ENCODE measurements at places on chromosomes 1 and 21.

- DNase-seq: no peak
Observed at GRCh38 chr21:38503583-38503982, 5.3 kb upstream of the ERG start.

DNA sequence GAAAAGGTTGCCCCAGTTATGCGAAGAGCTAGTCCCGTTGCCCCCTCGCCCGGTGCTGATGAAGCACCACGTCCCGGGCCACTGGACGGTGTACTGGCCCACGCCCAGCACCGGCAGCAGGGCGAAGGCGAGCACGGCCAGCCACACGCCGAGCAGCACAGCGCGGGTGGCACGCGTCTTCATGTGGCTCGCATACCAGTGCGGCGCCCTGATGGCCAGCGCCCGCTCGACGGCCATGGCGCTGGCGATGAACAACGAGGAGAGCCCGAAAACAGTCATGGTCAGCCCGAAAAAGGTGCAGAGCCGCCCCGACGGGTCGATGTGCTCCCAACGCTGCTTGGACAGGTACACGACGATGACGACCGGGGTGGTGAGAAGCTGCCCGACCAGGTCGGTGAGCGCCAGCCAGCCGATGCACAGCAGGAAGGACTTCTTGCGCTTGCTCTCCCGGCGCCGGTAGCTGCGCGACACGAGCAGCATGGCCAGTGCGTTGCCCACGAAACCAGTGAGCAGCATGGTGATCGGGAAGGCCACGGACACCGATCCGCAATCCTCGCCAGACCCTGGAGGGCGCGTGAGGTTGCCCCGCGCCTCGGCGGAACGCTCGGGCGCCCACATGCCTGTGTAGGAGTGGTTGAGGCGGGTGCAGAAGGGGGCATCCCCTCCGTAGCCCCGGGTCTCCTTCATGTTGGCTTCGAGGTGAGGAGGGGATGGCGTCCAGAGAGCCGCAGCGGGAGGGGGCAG, 553 bp downstream of the PTGER3 start:
- no peak for DNase-seq

- no peak for DNase-seq
Observed at GRCh38 chr1:3065797-3066196, 3.2 kb upstream of the PRDM16 start.

DNA sequence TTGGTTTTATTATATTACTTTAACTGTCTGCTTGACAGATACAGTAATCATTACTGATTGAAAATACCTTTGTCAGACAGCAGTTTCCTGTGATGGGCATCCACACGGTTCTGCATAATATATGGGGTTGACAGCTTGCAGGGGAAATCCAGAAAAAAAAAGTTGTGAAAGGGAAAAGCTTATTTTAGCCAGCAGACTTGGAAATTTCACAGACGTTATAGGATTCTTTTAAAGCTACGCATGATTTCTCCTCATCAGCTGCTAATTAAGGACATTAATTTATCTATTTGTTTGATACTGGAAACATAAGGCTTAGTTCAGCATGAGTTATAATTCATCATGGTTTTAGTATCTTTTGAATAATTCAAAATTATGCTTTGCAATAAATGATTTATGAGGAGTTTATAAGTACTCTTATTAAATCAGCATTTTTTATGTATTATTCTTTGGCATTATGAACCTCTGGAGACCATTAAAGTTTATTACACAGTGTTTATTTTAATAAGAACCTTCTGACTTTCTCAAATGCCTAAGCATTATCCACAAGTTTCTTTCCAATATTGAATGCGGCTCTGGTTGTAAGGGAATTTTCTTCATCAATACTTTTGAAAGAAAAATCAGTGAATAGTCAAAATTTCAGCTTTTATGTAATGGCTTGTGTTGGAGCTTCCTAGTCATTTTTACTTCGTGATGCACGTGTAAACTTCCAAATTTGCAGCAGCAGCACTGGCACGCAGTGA, 235.3 kb upstream of the KCNK2 start:
- no peak for DNase-seq

- no peak for DNase-seq
Observed at GRCh38 chr21:31299291-31300147, 44.5 kb downstream of the TIAM1 start.

DNA sequence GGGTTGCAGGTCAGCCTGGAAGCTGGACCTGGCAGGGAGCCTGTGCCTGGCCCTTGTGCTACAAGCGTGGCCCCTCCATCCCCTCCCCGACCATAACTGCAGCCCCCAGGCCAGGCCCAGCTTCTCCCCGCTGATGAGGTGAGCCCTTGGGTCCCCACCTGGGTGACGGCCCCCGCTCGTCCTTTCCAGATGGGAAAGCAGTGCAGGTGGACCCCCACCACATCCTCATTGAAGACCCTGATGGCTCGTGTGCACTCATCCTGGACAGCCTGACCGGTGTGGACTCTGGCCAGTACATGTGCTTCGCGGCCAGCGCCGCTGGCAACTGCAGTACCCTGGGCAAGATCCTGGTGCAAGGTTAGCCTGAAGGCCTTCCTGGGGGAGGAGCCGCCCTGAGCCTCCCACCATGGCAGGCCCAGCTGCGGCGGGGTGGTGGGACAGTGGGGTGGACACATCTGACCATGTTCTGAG, 56.9 kb downstream of the TRIM11 start:
- no peak for DNase-seq

- DNase-seq: no peak
Observed at GRCh38 chr1:231871878-231872277, 245.3 kb downstream of the DISC1 start.

GRCh38 chr1:219350172-219350931, 176.7 kb downstream of the LYPLAL1 start:
- DNase-seq: no peak

- no peak for DNase-seq
Observed at GRCh38 chr1:238953448-238954010, 432.8 kb upstream of the CHRM3 start.

GRCh38 chr1:56229186-56229585, 350.2 kb downstream of the PLPP3 start:
- peak; percentile 36 for DNase-seq

DNA sequence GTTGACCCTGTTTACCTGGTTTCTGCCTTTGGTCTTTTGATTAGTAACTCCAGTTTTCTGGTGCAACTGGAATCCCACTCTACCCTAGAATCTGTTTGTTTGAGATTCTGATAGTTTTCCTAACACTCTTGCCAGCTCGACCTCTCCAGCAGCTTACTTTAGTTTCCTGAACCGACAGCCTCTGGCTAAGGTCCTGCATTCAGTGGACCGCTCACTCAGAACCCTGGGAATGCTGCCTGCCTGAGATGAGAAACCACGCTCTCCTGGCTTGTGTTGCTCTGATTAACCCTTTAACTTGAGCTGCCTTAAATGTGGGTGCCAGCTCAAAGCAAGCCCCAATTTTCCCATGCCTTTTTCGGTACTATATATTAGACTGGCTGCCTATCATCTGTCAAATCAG, 45.3 kb upstream of the SIPA1L2 start:
- DNase-seq: no peak

DNA sequence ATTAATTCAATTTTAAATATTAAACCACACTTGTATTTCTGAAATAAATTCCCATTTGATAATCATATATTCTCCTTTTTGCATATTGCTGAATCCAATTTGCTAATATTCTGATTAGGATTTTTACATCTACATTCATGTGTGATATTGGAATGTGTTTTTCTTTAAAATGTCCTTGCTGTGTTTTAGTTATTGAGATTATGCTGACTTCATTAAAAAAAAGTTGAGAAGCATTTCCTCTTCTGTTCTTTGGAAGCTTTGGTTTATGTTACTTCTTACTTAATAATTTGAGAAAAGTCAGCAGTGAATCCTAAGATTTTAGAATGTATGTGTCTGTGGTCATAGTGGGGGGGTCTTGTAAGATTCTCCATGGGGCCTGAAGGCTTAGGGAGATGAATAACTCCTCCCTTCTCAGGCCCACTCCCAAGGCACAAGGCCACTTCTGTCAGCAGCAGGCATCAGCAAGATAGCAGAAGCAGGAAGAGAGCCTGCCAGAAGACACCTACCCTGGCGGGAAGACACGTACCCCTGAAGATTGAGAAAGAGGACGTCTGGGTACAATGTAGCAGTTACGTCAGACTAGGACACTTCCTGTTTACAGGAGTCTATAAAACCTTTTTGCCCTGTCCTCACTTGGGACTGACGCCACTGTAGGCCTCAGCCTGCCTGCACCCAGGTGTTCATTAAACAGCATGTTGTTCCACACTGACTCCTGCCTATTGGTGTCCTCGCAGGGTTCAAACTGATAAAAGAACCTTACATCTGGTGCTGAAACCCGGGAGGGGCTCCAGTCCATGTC, 56.9 kb downstream of the ODF2L start:
- DNase-seq: no peak

DNA sequence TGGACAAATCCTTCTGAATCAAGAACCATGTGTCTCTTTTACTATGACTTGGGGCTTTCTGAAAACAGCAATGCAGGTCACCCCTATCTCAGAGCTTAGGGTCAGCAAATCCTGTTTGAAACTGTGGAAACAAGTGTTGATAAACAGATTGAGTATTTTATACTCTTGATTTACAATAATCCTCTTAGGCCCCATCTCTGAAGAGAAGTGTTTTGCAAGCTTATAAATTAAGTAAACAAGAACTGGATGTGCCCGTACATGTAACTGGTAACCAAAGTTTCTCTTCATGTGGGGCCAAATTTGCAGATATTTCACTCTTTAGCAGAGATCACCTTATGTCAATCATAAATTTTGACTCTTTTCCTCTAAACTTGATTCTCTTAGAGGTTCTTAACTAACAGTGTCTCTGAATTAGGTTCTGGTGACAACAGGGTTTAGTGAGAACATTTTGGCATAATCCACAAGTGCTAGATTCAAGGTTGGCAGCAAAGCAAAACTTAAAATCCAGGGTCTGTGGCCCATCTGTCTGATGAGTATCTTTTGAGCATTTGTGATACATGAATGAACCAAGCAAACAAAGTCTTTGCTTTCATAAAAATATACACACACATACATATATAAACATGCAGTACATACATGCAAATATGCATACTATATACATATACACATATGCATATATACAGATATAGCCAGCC, 183.0 kb upstream of the HOOK1 start:
- DNase-seq: no peak

- no peak for DNase-seq
Observed at GRCh38 chr1:45403298-45403697, 63.1 kb upstream of the MUTYH start.

DNA sequence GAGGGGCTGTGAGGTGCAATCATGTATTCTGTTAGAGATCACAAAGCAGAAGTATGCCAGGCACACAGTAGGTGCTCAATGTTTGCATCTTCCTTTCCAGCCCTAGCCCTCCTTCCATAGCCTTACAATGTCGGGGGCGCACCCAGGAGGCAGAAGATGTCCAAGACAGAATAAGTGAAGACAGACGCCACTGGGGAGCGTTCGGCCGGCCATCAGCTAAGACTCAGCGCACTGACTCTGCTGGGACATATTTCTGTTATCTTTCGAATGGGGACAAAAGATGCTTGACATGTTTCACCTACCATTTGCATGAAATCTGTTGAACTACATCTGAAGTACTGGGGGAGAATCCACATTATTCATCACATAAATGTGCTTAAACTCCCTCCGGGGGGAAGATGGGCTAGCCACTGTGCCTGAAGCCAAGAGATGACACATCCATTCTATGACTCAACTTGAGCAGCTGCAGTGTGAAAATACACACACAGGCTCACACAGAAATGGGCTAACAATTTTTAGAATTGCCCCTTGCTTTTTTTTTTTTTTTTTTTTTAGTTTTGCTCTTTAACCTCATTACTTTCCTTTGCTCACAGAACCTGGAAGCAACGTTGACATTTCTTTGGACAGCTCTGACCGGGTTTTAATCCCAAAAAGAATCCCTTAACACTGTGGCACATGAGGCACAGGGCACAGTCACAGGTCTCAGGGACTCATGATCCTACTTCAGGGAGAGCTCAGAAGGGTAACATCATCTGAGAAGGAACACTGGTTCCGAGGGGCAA, 7.9 kb downstream of the TIAM1 start:
- DNase-seq: no peak

DNA sequence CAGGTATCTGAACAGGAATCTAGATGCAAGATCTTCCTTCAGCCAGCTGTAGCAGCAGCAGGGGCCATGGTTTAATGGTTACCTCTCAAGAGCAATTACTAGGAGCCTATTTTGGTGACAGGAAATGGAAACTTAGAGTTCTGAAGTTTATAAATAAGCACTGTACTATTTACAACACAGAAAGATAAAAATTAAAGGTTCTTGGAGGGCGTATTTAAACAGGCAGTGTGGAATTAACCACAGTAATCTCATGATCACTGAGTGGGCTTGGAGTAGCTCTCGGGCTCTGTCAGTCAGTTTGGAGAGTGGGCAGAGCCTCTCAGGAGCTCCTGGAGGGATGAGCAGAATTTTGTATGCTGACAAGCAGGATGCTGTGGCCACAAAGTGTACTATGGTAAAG, 10.2 kb upstream of the FCRL5 start:
- DNase-seq: no peak

GRCh38 chr1:205508227-205508714, 3.8 kb downstream of the CDK18 start:
- no peak for DNase-seq

GRCh38 chr1:108584428-108584856, 24.5 kb downstream of the EEIG2 start:
- no peak for DNase-seq

DNA sequence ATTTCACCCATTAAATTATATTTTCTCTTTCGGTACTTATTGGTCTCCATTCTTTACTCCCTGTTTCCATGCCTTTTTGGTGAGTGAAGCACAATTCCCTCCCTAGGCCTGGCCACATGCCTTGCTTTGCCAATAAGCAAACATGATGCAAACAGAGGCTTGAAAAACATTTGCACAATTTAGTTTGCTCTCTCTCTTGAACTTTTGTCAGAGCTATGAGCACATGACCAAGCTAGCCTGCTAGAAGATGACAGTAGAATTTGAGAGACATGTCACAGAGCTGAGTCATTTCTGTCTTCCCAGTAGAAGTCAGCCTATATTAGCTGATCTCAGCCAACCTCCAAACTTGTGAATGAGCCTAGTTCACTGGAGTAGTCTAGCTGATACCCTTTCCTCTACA, 24.6 kb downstream of the ANGPTL3 start:
- no peak for DNase-seq

DNA sequence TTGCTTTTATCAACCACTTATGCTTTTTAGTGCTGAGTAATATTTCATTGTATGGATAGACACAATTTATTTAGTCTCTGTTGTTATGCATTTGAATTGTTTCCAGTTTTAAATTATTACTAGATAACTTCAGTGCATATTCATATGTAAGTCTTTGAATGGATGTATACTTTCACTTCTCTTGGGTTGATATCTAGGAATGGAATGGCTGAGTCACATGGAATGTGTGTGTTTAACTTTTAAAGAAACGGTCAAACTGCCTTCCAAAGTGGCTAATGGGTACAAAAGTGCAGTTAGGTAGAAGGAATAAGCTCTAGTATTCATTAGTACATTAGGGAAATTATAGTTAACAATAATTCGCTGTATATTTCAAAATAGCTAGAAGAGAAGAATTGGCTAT, 82.4 kb downstream of the NPHS2 start:
- no peak for DNase-seq
